ENCODE measurements at places on chromosomes 4 and X. TPM values are rescaled to one million over a fixed set of nuclear protein-coding genes. Genes with fewer than 3 reads are reported as not detected.

- no peak for DNase-seq
Measured at GRCh38 chr4:76539979-76540378, 105.0 kb downstream of the SHROOM3 start.

- DNase-seq, result no peak
Measured at GRCh38 chr4:48102303-48102702, 31.7 kb downstream of the TXK start.

GRCh38 chr4:35934320-35934981 is 309.9 kb downstream of the ARAP2 start:
- peak; percentile 12 for DNase-seq

DNA sequence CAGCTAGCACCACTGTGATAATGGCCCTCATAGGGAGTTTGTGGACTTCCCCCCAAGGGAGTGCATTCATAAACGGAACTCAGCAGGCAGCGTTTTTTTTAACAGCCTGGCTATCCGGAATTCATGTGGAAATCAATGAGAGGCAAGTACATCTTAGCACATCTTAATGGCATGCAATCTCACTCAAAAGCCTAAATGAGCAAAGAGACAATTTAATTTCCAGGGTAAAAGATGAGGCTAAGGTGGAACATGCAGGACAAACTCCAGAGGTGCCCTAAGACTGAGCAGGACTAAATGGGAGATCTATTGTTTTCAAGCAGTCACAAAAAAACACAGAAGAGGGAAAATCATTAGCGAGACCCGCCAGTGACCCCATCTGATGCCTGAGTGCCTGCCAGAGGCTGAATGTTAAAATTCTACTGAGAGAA is 243.5 kb upstream of the KCNIP4 start:
- DNase-seq, result no peak

GPC4 gene
- total RNA-seq, result not detected

MAGEB2 gene
- 60.3 TPM for total RNA-seq

DNA sequence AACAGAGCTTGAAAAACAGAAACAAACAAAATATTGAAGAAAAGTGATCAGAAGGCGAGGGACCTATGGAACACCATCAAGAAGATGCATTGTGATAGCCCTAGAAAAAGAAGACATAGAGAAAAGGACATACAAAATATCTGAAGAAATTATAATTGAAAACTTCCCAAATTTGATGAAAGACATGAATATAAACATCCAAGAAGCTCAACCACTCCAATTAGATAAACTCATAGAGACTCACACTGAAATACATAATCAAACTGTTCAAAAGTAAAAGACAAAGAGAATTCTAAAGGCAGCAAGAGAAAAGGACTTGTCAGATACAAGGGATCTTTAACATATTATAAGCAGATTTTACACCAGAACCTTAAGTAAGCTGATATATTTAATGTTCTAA is 869.8 kb downstream of the PCDH18 start:
- no peak for DNase-seq

ZNF674 gene
- 8.3 TPM for total RNA-seq
